ENCODE measurements at places on chromosomes 11 and 22.

DNA sequence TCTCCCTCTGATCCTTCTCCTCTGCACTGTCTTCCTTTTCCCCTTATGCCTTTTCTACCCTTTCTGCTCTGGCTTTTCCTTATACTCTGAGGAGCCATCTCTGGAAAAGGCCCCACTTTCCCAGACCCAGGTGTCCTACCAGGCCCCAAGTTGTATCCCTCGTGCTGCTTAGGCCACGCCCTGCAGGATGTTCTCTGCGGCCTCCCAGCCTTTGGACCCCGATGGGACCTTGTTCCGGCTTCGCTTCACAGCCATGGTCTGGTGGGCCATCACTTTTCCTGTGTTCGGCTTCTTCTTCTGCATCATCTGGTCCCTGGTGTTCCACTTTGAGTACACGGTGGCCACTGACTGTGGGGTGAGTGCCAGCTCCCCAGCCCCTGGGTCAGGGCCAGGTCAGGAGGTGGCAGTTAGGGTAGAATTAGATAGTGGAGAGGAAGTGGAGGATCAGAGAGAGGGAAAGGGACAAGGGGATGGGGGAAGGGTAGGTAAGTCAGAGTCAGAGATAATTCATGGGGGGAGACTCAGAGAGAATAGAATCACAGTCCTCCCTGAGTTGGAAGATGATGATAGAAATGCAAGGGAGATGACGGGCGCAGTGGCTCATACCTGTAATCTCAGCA is 8.9 kb downstream of the PGAP2 start:
- DNase-seq: no peak

DNA sequence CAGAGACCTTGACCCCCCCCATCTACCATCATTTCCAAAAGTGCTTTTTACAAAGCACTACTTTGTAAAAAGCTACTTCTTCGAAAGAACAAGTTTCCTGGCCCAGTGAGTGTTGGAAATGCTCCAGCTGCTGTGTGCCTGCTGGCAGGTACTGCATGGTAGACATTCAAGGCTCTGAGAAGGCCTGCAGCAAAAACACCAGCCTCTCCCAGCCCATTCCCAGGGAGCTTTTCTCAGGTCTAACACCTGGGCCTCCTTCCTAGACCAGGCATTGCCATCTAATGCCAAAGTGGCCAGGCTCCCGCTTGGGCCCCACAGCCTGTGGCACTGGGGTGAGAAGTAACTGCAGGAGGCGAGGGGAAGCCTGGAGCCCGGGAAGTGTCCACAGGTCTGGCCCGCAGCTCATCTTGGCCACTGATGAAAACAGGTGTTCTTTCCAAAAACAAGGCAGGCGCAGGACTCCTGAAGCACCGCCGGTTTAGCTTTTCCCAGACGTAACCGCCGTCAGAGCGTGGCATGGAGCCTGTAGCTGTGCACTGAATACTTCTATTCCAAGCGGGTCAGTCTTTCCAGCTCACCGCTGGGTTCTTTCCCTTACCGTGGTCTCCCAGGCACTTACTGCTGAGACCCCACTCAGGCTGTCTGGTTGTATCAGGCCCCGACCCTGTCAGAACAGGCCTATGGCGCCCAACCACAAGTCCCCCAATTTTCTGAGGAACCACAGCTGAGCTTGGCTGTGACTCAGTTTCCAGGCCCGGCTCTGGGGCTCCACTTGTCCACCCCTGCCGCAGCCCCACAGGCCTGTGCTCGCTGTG is 1.2 kb upstream of the TCIRG1 start:
- no peak for DNase-seq

DNA sequence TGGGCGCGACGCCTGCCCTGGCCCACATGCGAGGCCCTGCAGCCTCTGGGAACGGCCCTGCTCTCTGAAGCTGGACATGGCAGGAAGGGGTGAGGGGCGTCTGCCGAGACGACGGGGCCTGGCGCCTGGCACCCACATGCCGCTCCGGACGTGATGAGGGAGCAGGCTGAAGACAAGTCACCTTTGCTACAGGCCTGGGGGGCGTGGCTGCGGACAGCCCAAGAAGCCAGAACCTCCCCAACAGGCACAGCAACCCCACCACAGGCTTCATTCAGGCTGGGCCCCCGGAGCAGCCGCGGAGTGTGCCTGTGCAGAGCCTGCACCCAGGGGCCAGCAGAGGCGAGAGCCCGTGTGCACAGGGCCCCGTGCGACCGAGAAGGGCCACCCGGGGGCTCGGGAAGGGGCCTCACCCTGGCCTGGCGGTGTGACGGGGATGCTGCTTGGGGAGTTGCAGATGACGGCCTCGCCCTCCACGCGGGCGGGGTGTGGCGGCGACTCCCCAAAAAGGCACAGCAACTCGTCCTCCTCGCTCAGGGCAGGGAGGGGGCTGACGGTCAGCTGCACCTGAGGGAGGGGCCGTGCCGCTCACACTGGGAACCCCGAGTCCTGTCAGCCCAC is 16.6 kb upstream of the MAPK11 start:
- DNase-seq: no peak

- DNase-seq: no peak
Measured at GRCh38 chr11:95066716-95067038, at the start of gene SRSF8. Gene SRSF8, plus strand, starts transcription at chr11:95066919. Its CDS starts 308 bp downstream, at chr11:95067227.

- no peak for DNase-seq
Measured at GRCh38 chr11:41816396-41816795, 356.9 kb upstream of the LRRC4C start.

GRCh38 chr11:106329273-106330018 is 252.0 kb downstream of the AASDHPPT start:
- DNase-seq: no peak

DNA sequence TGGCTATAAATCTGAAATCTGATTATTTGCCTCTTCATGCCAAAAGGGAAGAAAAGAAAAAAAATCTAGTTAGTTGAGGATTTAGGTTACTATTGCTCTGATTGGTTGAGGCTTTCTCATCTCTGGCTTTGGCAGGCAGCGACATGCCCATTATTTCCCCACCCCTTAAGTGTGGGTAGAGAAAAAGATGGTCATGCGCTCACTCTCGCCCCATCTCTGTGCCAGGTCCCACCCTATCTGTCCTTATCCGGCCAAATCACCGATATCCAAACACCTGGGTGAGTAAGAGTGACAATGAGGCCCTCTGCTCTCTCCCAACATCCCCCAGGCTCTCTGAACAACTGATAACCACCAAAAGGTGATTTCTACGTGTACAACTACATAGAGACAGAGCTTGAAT is 31.2 kb upstream of the SNX19 start:
- DNase-seq: no peak

GRCh38 chr11:132911186-132911585 is 621.1 kb downstream of the OPCML start:
- DNase-seq: no peak

GRCh38 chr22:37203354-37204044 is 8.8 kb downstream of the SSTR3 start:
- DNase-seq: no peak

DNA sequence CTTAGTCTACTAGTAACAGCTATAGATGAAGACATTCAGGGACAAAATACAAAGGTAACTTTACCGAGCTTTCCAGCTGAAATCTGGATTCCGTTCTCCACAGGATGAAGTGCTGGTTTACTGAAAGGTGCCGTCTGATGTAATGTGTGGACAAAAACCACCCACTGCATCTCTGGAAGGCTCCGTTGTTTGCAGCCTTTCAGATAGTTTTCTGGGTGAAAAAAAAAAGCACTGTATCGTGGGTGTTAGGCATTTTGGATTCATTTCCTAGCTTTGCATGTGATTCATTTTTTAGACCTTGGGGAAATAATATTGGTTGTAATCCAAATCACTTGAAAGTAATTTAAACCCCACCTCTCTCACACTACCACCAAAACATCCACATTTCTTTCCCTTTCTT is 10.4 kb downstream of the JAM3 start:
- DNase-seq: no peak

- DNase-seq: no peak
Measured at GRCh38 chr11:129888451-129888850, 6.9 kb downstream of the NFRKB start.

GRCh38 chr11:125871391-125872137 is 15.9 kb upstream of the HYLS1 start:
- no peak for DNase-seq

DNA sequence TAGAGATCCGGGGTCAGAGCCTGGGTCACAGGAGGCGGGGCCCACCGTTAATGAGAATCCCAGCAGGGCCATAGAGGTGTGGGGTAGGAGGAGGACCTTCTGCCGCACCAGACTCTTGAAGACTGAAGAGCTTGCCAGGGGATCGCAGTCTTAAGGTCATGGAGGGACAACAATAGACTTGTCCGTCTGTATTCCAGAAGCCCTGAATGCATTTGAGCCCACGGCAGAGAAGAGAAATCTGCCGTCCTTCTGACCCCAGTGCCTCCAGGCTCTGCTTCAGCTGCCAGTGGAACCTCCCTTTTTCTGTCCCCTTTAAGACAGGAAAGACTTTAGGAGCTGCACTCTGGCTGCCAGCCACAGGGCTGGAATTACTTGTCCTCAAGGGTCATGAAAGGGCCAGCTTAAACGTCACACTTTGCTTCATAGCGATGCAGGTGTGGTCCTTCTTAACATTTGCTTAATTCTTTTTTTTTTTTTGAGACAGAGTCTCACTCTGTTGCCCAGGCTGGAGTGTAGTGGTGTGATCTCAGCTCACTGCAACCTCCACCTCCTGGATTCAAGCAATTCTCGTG is 15.5 kb upstream of the ST3GAL4 start:
- DNase-seq: no peak

Data from cortex of kidney (tissue), 1 donor.